ENCODE measurements at places on chromosomes 3 and 15.

DNA sequence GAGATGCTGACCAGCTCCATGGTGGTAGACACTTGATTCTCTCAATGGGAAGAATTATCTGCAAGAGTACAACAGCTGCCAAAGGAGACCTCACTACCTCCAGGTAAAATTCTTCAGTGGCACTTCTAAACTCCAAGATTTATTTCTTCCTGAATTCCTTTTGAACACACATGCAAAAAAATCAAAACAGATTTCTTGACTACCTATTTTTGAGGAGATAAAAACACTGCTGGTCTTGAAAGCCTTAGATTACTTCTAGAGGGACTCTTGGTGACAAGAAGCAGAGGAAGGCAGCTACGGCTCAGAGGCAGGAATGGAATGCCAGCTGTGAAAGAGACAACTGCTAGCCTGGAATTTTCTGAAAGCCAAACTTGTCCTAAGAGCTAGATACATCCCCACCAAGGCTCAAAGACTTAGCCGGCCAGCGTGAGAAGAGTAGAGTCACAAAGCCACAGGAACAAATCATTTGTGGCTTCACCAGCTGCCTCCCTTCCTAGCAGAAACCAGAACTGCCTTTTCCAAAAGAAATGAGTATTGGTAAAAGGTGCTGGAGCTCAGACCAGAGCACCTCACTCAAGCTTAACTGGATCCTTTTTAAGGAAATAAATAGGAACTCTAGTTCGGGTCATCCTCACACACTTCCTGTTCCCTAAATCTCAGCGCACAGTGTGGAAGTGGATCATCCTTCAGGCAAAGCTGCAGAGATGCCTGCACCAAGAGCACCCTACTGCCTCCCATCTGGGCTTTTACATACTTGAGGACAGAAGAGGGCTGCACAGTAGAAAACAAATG, 32.6 kb downstream of the CLK3 start:
- no peak for DNase-seq

DNA sequence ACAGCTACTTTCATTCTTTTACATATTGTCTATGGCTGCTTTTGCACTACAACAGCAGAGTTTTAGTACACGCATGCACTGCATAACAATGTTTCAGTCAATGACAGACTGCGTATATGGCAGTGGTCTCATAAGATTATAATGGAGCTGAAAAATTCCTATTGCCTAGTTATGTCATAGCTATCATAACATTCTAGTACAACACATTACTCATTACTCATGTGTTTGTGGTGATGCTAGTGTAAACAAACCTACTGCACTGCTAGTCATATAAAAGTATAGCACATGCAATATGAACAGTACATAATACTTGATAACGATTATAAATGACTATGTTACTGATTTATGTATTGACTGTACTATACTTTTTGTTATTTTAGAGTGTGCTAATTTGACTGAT, 47.9 kb downstream of the QTRT2 start:
- DNase-seq: no peak

GRCh38 chr3:28326458-28326926, 22.0 kb upstream of the ZCWPW2 start:
- DNase-seq: no peak

- DNase-seq: no peak
Observed at GRCh38 chr3:94127115-94127514, 64.3 kb downstream of the NSUN3 start.

DNA sequence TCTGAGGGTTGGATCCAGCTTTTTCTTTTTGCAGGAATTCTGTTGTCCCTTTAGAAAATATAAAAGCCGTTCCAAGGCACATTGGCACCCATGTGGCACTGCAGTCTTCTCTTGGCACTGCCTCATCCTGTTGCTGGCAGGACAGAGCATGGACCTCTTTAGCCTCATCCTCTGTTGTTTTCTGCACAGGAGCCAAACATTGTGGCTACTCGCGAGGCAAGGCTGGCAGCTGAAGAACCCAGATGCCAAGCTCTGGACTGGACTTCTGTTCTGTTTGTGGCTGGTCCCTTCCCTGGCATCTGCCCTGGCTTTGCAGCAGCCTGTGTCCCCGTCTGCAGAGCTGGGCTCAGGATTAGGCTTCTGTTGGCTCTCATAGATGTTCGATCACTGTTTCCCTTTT, 224.7 kb upstream of the TBC1D5 start:
- no peak for DNase-seq

- peak; percentile 77 for DNase-seq
Observed at GRCh38 chr3:153160451-153161137, 1.4 kb upstream of the RAP2B start.

DNA sequence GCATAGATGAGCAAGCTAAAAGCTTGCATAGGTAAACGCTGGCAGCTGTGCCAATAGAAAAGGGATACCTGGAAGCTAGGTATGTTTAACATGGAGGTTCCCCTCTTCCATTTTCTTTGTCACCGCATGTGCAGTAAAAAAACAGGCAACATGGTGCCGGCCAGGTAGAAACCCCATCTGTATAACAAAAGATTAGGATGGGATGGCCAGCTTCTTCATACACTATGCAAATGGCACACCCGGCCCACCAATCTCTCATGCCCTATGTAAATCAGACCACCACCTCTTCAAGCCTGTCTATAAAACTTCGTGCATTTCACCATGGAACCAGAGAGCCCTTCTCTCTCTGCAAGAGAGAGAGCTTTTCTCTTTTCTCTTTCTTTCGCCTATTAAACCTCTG, 224.3 kb upstream of the P2RY1 start:
- DNase-seq: no peak

- no peak for DNase-seq
Observed at GRCh38 chr3:191105418-191105817, 93.6 kb upstream of the OSTN start.

GRCh38 chr3:189322339-189322738, 150.6 kb downstream of the TPRG1 start:
- DNase-seq: no peak

DNA sequence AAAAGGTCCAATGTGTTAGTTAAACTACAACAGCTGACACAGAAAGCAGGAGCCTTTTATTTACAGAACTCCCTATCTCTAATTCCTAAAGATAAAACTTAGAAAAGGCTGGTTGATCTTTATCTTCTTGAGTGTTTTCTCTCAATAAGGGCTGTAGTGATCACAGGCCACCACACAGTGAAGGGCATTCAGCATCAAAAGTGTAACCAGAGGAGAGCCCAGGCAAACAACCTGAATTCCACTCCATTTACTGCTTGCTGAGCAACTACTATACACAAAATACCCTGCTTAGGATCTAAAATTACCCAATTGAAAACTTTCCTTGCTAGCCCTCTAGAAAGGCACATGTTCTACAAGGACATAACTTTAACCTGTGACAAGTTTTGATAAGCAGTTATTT, 122.7 kb downstream of the MEIS2 start:
- no peak for DNase-seq

- no peak for DNase-seq
Observed at GRCh38 chr3:151371526-151371925, 13.0 kb downstream of the P2RY12 start.

- no peak for DNase-seq
Observed at GRCh38 chr15:29129221-29129620, 140.4 kb downstream of the NSMCE3 start.

GRCh38 chr15:55403531-55403930, 4.6 kb downstream of the CCPG1 start:
- peak; percentile 69 for DNase-seq

DNA sequence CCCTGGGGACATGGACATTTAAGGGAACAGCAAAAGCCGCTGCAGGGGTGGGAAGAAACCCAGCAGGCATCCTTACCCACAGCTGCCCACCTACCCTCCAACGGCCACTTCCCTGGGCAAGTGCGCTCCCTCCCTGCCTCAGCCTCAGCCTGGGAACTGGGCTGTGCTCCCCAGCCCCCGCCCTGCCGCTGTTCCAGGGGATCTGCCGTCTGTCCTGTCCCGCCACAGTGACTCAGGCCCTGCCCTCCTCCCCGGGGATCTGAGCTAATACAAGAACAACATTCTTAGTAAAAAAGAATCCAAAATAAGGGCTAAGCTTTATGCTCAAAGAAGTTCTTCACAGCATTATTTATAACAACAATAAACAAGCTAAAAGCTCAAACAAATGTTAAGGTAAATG, 7.4 kb upstream of the IQSEC1 start:
- no peak for DNase-seq

DNA sequence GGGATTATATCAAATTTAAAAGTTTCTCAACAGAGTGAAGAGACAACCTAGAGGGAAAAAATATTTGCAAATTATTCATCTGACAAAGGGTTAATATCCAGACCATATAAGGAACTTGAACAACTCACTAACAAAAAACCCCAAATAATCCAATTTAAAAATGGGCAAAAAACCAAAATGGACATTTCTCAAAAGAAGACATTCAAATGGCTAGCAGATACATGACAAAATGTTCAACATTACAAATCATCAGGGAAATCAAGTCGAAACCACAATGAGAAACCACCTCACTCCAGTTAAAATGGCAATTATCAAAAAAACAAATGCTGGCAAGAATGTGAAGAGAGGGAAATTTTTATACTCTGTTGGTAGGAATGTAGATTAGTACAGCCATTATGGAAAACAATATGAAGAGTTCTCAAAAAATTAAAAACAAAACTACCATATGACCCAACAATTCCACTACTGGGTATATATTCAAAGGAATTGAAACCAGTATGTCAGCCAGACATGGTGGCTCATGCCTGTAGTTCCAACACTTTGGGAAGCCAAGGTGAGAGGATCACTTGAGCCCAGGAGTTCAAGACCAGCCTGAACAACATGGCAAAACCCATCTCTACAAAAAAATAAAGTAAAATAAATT, 88.5 kb downstream of the CSNK1G1 start:
- DNase-seq: no peak

DNA sequence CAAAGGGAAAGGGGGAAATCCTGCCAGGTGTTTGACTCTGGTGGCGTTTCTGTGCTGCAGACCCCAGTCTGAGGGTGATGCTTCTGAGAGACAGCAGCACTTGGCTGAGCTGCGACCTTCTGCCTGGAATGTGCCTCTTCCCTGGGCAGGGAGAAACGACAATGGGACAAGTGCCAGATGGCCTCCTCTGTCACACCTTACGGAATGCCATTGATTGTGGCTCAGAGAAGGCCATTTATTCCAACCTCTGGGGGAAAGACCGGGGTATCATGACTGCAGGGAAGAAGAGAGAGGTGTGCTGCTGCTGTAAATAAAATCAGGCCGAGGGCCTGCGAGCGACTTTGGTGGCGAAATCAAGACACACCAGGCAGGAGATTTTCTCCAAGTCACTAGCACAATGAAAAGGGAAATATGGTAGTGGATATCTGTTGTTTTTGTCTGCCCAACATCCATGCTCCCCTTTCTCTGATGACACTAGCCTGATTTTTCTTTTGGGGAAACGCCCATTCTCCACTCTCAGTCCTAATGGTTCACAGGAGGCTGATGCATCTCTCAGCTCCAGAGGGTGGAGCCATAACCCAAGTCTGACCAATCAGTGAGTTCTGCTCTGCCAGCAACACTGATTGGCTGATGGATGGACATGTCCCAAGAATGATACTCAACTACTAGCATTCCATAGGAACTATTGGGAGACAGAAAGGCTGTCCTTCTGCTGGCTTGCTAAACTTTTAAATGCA, 336.1 kb downstream of the FOXP1 start:
- no peak for DNase-seq

GRCh38 chr3:64266983-64267382, 41.7 kb upstream of the PRICKLE2 start:
- no peak for DNase-seq

DNA sequence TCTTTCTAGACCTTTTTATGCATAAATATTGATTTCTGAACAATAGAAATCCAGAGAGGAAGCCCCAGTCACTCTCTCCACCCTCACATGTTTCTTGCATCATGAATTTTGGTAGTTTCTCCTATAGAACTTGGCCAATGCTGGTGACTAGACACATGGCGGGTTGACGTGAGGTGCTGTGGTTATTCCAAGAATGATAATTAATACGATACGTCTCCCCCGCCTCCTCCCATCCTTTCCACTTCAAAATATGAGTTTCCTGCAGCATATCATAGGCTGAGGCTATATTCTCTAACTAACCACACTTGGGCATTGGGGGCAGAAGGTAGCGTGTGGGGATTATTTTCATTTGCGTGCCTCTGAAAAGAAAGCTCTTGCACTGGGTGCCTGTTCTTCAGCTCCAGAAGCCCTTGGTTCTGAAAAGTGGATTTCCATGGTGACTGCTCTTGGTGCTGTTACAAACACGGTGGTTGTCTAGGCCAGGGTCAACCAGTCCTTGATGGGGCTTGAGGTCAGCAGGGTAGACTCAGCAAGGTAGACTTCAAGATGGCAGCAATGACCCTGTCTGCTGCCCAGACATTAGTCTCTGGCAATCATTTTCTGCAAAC, 5.3 kb downstream of the TNFSF10 start:
- DNase-seq: no peak

DNA sequence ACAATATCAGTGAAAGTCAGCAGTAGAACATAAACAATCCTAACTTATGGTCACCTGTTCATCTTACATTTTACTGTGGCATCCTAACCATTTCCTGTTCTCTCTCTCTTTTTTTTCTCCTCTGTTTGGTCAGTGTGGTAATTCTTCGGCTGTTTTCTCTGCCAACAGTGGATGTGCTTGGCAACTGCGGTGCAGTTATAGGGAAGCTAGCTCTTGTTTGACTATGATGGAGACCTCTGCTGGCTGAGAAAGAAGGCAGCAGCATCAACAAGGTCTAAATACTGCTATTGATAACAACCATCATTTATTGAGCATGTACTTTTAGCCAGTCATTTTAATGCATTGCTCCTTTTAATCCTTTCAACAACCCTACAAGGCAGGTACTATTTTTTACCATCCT, 723 bp upstream of the DRD3 start:
- DNase-seq: no peak

DNA sequence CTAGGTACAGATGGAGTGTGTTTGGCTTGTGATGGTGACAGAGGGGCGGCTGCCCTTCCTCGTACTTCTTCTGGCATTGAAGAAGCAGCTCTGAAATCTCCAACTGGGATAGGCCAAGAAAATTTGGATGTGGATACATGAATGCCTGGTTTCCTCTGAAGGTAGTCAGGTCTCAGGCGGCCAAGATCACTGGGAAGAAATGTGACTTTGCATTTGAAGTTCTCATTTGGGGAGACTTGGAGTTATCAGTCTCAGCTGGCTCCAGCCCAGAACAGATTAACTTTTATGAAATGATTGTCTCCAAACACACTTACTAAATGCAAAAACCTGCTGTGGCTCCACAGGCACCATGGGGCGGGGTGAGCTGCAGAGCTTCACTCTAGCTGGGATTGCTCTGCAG, 215.9 kb downstream of the THSD4 start:
- no peak for DNase-seq

DNA sequence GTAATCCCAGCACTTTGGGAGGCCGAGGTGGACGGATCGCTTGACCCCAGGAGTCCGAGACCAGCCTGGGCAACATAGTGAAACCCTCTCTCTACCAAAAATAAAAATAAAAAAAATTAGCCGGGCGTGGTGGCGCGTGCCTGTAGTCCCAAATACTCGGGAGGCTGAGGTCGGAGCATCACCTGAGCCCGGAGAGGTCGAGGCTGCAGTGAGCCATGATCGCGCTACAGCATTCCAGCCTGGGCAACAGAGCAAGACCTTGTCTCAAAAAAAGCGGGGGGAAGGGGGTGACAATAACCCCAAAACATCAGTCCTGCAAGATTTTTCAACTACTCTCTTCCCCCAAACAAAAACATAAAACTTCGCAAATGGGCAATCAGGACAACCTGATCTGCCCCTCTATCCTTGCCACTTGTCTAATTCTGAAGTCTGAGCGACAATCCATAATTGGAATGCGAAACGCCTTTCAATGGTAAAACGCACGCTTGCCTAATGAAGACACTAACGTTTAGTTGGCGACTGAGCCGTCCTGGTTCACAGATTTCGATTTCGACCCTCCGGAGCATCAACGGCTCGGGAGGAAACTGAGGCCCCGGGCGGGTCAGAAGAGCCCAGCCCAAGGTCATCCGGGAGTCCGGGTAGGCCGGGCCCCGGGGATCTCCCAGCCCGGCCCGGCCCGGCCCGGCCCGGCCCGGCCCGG, 868 bp downstream of the BTBD1 start:
- no peak for DNase-seq

All from GDM1 (cell line).